ENCODE measurements at places on chromosomes 16 and 17.

DNA sequence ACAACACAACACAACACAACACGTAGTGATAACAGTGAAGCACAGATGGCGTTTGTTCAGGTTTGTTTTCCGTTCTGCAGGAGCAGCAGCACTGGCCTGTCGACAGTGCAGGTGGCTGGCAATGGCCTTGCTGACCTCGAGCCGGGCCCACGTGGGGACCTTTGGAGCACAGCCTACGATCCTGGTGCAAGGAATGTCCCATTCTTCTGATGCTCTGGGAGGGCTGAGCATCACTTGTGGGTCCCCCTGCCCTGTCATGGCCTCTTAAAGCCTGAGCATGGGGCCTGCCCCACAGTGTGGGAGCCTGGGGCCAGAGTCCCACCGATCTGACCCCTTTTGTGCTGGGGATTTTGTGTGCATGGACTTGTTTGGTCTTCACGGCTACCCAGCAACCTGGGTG lies 6.8 kb downstream of the MAP2K3 start:
- DNase-seq: no peak

DNA sequence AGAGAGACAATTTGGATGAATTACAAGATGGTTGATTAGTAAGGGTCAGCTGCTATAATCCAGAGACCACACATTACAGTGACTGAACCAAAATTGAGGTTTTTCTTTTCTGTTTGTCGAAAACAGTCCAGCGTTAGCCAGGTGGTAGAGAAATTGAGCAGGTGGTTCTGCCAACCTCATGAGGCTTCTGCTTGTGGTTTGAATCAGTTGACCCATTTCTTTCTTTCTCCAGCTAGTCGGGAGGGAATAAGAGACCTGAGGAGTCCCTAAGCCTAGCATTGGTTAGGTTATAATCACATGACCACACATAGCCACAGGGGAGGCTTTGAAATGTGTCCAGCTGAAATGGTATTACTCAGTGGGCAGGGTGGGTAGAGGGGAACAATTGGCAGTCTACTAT lies 504.6 kb downstream of the HS3ST4 start:
- DNase-seq: no peak

DNA sequence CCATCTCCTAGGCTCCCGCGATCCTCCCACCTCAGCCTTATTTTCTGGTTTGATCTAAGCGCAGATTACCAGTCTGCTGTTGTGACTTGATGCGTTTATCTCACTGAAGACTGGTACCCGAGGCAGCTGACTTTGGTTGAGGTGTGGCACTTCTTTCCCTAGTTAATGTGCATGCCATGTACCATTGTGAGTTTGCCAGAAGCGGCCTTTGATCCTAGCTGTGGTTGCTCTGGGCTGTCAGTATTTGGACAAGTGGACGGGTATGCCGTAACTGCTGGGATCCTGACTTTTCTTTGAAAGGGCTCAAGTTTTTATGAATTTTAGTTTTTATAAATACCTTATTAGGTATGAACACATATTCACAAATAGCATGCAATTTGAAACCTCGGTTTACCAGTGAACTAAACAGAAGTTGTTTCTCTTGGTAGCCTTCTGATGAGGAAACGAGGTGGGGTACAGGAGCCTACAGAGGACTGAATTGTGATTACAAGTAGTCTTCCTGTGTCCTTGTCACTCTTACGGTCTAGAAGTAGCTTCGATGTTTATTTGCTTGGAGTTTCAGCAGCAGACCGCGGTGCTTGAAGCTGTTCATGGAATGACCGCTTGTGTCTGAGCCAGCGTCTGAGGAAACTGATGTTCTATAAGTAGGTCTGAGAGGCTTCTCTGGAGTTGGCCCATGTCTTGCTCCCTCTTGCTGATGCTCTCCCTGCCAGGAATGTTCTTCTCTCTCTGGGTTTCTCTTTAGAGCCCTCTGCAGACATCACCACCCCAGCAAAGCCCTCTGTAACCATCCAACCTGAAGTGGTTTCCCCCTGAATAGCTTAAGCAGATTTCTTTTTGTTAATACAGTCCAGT lies 40.0 kb downstream of the SEC14L1 start:
- DNase-seq: no peak

DNA sequence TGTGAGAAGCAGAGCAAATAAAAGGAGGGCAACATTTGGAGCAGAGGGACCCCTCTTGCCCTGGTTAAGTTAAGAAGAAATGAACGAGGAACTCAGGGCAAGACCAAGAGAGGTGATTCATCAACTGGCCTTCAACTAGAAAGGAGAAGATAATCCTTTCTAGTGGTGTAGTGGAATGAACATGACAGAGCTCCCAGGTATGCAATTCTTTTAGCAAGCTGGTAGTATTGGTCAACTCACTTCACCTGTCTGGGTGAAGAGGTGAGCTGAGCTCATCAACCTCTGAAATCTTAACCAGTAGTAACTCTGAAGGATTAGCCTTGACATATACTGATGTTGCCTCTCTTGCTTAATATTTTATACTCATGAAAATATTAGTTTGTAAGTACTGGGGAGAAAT lies 1024.7 kb upstream of the GOT2 start:
- no peak for DNase-seq

DNA sequence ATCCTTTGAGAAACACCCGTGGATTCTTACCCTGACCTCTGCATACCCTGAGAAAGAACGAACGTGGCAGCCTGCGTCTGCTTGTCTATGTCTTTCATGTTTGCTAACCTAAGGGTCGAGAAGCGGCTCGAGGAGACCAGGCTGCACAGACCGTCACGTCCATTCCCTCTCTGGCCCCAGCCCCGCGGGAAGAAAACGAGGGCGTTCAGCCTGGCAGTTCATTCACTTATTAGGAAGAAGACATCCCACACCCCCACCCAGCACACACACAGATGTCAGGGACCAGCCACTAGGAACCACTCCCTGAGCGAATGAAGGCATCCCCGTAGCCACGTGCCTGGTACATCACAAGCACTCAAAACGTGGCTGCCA lies 655 bp upstream of the MTHFSD start:
- no peak for DNase-seq

GRCh38 chr16:64687123-64687522 lies 434.7 kb downstream of the CDH11 start:
- DNase-seq: no peak

GRCh38 chr17:39209317-39210092 lies 9.4 kb downstream of the RPL19 start:
- DNase-seq: peak; percentile 49

DNA sequence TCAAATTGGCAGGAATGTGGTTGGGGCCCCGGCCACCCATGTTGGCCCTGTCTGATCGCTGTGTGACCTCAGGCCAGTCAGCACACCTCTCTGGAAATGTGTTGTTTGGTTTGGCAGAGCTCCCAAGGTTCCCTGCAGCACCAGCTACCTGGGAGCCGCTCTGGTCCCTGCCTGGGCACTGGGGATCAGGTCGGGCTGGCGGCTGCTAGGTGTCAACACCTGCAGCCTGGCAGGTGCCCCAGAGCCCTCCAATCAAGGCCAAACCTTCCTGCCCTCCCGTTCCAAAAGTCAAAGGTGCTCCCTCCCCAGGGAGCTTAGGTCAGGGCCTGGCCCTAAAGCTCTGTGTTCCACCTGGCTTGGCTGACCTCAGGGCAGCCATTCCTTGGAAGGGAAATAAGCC lies 55.9 kb downstream of the ZDHHC7 start:
- DNase-seq: no peak

DNA sequence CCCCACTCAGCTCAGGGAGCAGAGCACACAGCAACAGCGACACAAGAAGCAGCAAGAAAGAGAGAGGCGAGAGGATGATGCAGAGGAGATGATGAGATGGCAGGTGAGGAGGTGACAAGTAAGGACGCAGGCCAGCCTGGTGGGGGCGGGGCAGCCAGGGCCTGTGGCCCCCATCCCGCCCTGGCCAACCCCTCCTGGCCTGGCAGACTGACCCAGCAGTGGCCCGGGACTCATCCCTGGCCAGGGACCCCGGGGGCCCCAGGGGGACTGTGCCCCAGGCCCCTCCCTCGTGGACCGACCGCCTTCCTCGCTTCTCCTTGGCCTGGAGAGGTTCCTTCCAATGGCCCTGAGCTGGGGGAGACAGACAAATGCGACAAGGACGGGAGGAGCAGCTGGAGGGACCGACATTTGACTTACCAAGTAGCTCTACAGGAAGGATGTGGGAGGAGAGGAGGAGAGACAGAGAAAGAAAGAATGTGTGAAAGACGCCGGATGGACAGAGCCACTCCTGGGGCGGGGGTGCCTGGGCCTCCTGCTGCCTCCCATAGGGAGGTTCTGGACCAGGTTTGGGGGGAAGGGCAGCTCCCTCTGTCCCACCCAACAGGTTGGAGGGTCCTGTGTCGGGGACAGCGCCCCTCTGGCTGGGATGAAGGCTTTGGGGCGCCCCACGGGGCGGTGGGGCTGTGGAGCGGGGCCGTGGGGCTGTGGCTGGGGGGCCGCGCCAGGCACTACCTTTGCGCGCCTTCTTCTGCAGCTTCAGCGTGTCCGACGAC lies 6.8 kb downstream of the MTSS2 start:
- no peak for DNase-seq

- DNase-seq: no peak
These were observed 208.4 kb upstream of the RBFOX1 start for GRCh38 chr16:7124242-7124641.

GRCh38 chr17:72996791-72997190 lies 95.7 kb downstream of the SLC39A11 start:
- DNase-seq: no peak

GRCh38 chr16:85168732-85169256 lies 56.5 kb upstream of the CIBAR2 start:
- no peak for DNase-seq

GRCh38 chr17:61218438-61218837 lies 181.2 kb upstream of the TBX2 start:
- DNase-seq: no peak

Measured in DND-41 (cell line).